Activated T-cell treated with anti-CD3 and anti-CD28 coated beads for 1 hour (primary cell): ENCODE measurements at places on chromosomes 4 and X.

DNA sequence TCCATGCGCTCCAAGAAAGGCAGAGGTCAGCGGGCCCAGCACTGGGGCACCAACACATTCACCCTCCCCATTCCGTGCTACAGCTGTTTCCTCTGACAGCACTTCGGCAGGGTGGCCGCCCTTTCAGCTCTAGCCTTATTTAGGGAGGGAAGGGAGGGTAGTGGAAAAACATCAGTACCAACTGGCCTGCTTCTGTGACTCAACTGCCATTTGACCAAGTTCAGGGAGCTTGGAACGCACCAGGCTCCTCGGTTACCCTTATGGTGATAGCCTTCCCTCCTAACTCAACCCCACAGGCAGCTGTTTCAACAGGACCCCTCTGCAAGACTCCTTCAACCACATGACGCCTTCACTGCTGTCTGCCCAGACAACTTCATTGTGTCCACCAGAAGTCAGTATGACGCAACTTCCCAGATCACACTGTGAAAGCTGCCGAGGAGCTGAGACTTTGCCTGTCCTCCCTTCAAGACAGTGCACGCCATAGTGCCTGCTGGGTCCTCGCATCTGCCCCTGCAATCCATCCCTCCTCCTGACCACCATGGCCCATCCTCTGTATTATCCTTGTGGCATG, 132.2 kb downstream of the AFAP1 start:
- no peak for DNase-seq

DNA sequence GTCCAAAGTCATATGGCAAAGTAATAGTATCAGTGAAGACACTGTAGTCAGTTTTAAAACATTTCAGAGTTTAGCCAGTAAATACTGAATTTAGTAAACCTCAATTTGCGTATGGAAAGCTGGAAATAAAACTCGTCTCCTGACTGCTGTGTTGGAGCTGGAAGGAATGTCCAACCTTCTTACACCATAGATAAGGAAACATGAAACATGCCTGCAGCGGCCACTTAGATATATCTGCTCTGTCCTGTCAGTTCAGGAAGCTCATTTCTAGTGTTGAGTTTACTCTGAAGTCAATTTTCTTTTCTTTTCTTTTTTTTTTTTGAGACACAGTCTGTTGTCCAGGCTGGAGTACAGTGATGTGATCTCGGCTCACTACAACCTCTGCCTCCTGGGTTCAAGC, 21.2 kb downstream of the ARHGAP10 start:
- no peak for DNase-seq

GRCh38 chrX:6545712-6546111, 10.8 kb upstream of the VCX3A start:
- DNase-seq: no peak

- no peak for DNase-seq
Measured at GRCh38 chrX:18065956-18066355, 154.7 kb downstream of the BEND2 start.

- no peak for DNase-seq
Measured at GRCh38 chr4:152738827-152739226, 40.7 kb downstream of the TIGD4 start.

- no peak for DNase-seq
Measured at GRCh38 chr4:110088670-110089069, 109.7 kb downstream of the ELOVL6 start.

DNA sequence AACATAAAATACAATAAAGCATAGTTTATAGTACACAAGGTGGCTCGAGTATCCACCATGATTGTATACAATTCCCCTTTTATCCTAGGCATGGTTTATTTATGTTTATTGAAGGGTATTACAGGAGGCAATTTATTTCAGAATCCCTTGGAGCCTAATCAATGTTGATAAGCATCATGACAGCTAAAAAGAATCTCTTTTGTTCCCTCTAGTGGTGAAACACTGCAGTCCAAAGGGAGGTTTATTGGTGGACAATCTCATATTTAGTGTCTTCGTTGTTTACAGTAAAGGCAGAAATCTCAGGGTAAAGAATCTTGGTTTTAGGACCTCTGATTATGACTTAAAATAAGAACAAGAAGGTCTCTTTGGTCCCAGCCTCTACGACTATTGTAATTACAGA, 1712.5 kb downstream of the C4orf33 start:
- DNase-seq: no peak

DNA sequence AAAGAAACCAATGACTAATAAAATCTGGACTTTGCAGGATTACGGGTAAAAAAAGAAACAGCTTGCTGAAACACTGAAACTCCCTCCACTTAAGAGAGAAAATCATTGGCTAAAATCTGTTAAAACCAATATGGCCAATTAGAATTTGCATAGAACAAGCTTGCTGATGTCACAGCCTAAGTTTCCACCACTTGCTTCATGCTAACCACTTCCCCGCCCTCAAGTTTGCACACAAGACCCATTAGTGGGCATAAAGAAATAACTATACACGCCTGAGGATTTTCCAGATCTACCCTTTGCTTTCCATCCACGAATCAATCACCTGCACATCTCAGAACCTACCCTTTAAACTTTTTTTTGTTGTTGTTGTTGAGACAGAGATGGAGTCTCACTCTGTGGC, 42.7 kb upstream of the PHEX start:
- DNase-seq: no peak

GRCh38 chr4:152352622-152353116, 183.2 kb downstream of the FBXW7 start:
- DNase-seq: no peak

DNA sequence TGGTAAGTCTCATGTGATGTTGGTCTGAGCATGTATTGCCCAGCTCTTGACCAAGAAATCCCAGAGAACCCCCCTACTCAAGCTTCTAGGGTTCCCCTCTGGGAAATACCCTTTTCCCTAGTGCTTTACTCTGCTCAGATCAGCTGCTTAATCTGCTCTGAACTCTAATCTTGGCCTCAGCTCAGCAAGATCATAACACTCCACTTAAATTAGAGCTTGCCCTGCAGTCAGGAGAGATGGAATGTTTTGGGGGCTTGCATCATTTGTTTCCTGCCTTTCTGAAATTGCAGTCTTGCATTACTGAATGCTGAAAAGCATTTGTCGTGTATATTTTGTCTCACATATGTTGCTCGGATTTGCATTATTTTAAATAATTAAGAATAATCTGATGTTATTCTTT, 1153.6 kb downstream of the FSTL5 start:
- DNase-seq: no peak

GRCh38 chrX:106619797-106620196, 8.0 kb downstream of the RADX start:
- no peak for DNase-seq

- DNase-seq: no peak
Measured at GRCh38 chr4:41796545-41797210, 48.2 kb upstream of the PHOX2B start.

DNA sequence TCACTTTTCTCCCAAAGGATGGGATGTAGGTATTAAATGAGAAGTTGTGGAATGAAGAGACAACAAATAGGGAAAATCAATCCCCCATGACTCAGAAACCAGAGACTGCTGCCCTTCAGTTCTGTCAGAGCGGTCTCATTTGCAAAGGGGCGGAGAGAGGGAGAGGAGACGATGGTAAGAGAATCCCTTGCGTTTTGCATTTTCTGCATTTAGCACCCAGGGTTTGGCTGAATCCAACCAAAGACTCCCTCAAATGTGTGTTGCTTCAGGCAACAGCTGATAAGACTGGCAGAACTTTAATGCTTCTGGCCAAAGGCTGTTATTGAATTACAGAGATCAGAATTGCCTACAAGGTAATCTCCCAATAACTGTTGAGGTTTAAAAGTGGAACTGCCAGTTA, 230.2 kb downstream of the EVC2 start:
- DNase-seq: no peak

GRCh38 chr4:181030961-181031360, 1212.2 kb upstream of the TENM3 start:
- DNase-seq: no peak

DNA sequence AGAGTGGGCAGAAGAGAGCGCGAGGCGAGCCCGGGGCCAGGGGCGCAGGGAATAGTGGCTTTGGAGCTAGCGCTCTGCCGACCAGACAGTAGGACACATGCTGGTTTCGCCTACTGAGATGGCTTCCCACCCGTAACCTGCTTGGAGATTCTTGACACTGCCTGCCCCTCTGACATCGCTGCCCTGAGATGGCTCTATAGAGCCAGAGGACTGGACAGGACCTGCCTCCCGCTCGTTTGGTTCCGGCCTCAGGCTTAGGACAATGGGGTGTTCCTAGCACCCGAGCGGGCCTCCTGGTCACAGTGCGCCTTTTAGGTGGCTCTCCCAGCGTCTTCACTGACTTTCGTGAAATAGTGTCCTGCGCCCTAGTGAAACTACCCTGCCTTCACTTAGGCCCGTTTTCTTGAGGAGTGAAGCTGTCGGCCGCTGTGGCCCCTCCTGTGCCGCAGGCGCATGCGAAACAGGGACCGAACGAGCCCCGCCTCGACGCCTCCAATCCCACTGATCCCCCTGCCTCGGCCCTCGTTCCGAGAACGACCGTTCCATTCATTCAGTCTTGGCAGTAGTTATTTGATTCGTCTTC, 608 bp downstream of the TAF1 start:
- peak; percentile 6 for DNase-seq

DNA sequence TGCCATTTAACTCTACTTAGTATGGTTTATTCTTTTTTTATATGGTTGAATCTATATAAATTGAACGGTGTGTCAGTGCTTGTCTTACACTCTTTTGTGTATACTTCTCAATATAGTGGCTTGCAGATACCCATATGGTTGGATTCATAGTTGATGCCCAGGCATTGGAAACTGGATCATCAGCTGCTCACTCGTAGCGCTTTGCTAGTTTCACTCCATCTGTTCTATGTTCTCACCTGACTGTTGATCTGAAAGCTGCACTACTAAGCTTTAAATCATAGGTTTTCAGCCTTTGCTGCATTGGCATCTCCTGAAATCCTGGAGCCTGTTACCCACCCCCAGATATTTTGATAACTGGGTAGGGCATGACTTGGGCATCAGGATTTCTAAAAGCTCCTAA, 121.6 kb upstream of the DCLK2 start:
- no peak for DNase-seq

DNA sequence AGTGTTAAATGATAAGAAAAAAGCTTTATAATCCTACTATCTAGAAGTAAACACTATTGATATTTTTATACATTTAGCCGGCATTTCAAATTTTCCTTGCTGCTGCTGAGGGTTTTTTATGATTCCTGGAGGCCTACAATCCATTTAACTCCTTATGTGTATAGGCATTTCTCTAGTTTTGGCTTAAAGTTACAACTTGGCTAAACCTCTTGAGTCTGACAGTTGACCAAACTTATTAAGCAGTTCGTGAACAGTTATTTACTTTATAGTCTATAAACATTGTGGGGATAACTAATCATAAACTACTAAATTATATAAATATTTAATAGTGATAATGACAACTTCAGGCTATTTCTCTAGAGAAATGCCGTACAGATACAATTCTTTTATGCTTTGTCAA, 141.9 kb downstream of the ADGRL3 start:
- no peak for DNase-seq

DNA sequence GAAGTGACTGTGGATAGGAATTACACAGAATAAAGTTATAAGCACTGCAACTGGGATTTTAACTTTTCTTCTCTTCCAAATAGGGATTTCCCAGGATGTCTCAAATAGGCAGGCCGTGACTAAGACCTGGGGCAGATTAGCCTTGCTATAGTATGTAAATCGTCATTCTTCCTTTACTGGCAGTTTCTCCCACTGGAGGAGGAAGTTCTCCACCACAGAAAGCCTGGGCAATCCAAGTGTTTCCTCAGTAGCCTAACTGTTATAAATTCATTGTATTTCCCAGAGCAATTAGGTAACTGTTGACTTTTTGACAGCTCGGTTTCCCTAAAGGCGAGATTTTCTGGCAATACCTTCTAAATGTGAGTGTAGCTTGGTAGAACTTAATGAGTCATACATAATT, at the start of gene TNIP3:
Gene TNIP3 (minus strand): TSS at position 31 of the 400 bp plus-strand sequence. CDS start 196 bp downstream, outside the sequence.
- DNase-seq: no peak

GRCh38 chr4:137312257-137312656, 220.0 kb downstream of the PCDH18 start:
- DNase-seq: no peak

DNA sequence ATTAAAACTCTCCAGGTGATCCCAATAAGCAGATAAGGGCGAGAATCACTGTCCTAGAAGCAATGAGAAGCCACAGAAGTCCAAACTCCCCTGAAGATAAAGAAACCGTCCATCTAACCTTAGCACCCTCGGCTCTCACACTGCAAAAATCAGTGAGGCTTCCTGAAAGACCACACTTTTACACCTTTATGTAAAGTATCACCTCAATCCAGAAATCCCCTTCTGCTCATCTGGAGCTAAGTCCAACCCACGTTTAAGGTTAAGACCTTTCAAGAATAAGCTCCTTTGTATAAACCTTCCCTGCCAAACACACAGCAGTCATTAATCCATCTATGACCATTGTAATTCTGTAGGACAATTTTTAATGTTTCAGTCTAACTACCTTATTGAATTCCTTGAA, 41.7 kb downstream of the LIN54 start:
- DNase-seq: no peak

DNA sequence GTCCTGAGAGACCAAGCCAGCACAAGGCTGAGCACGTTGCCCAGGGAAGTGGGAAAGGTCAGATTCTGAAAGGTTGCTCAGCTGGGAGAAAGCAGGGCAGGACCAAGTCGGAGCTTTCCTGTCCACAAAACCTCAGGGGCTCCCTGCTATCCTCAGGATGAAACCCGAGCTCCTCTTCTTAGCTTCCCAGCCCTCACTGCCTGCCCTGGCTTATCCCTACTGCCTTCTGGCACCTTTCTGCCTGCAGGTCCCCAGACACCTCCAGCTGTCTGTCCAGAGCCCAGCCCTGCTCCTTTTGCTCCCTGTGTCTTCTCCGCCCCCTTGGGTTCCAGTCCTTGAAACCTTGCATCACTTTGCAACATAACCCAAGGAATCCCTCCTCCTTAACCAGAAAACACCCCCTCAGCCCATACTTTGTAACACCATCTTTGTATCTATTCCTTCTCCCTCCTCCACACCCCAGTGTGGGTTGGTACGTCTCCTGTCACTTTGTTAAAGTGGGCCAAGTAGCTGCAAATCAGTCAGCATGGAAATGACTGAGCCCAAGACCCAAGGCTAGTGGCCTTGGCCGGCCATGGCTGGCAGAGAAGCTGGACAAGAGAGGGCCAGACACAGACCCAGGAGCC, 20.0 kb upstream of the PRRG3 start:
- no peak for DNase-seq

DNA sequence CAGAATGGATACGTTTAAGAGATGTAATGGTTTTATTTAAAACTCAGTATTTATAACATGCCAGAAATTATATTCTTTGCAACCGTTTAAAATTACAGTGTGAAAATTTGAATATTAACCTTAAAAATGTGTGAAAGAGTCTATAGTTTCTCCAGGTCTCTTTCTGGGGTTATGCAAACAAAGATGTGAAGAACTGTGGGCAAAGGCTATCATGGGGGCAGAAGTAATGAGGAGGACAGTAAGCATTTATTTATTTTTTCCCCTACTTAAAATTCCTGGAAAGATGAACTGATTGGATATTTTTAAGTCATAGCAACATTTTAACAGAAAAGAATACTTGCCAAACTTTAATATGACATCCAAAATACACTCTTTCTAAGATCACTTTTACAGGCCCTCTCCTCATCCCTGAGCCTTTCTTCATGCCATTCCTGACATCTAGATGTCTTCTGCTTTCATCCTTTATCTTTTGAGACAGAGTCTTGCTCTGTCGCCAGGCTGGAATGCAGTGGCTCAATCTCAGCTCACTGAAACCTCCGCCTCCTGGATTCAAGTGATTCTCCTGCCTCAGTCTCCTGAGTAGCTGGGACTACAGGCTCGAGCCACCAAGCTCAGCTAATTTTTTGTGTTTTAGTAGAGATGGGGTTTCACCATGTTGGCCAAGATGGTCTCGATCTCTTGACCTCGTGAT, 46.1 kb downstream of the TMEM131L start:
- no peak for DNase-seq
